Stimulated activated CD4-positive, alpha-beta T cell treated with anti-CD3 and anti-CD28 coated beads, Interleukin-12 subunit alpha, Interleukin-12 subunit beta, amount 100 ng/mL, for 48 hours (primary cell): ENCODE measurements at places on chromosomes 16 and 17.

GRCh38 chr17:80916246-80916645 lies 75.4 kb upstream of the CHMP6 start:
- DNase-seq, result no peak

- no peak for DNase-seq
These were observed 1.3 kb upstream of the SP2 start for GRCh38 chr17:47894498-47895346.

GRCh38 chr17:66892246-66892645 lies 57.3 kb downstream of the CACNG5 start:
- DNase-seq, result no peak

DNA sequence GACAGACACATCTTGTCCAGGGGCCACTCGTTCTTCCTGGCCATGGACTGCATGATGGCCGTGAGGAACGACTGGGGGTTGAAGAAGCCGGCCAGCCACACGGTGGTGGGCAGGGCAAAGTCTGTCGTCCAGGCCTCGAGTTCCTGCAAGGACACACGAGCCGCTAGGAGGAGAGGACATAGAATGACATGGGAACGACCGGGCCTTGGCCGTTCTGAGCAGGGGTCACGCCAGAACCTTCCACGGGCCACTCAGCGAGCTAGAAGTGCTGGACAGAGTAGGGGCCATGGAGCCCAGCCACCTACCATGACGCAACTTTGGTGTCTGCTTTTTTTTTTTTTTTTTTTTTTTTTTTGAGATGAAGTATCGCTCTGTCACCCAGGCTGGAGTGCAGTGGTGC lies 47.0 kb downstream of the PGS1 start:
- no peak for DNase-seq

DNA sequence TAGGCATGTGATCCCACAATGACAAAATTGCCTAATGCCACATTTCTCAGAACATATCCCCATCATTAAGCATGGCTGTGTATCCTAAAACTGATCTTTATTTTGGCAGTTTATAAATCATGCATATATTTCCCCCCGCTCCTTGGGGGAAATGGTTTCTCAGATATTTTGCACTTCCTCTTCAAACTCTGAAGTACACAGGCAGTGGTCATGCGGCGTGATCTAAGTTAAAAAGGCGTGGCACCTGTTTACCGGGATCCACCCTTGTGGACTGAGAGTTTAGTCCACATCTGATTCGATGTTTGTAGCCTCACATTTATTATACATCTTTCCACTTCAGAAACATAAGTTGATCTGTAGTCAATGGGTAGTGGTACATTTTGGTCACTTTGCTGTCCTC lies 51.4 kb downstream of the USP10 start:
- no peak for DNase-seq

GRCh38 chr17:55598495-55598894 lies 87.2 kb upstream of the SMIM36 start:
- no peak for DNase-seq

DNA sequence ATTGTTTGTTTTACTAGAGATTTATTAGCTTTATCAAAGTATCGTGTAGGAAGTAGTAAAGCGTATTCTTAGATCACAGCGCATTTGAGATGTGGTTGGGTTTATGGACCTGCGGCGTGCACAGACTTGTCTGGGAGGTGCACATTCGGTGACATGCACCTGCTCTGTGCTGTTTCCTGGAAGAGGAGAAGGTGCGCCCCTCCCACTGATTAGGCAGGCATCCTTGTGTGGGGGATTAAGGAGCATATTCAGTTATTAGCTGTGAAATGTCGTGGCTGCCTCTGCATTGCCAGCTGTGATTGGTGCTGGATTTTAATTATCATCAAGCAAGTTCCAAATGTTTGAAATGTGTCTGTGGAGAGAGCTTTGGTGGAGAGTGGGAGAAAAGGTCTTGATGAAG lies 903.8 kb upstream of the RBFOX1 start:
- DNase-seq, result no peak

DNA sequence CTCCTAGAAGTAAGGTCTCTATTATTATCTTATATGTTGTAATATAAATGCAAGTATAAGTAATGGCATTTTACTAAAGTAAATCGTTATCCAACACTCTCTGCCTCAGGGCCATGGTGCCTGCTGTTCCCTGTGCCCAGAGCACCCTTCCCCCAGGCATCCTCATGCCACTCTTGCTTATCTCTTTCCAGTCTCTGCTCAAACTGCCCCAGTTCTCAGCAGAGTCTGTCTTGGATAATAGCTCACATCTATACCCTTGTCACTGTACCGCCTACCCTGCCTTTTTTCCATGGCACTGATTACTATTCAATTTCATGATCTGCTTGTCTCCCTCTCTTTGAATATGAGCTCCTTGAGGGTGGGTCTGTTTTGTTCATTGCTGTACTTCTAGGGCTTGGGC lies 31.7 kb downstream of the CDH1 start:
- DNase-seq, result no peak

DNA sequence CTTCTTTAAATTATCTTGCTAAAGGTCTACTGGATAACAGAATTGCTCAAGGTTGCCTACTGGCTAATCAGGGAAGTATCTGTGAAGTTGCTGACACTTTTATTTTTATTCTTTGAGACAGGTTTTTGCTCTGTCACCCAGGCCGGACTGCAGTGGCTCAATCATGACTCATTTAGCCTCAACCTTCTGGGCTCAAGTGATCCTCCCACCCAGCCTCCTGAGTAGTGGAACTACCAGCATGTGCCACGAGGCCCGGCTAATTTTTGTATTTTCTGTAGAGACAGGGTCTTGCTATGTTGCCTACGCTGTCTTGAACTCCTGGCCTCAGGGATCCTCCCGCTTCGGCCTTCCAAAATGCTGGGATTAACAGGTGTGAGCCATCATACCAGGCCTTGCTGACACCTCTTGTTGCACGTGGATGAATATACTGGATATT lies 43.1 kb downstream of the GLG1 start:
- peak; percentile 3 for DNase-seq

DNA sequence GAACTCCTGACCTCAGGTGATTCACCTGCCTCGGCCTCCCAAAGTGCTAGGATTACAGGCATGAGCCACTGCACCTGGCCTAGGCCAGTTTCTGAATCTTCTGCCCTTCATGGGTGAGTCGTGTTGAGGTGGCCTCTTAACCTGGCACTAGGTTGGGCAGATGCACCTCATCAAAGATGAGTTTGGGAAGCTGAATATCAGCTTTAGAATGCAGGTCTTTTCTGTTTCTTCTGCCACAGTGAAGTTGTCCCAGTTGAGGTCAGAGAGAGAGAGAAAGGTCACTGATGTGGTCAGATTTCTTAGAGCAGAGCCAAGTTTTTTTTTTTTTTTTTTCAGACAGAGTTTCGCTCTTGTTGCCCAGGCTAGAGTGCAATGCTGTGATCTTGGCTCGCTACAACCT lies 111.3 kb upstream of the WSCD1 start:
- no peak for DNase-seq

GRCh38 chr16:59878479-59878878 lies 1144.4 kb upstream of the GOT2 start:
- no peak for DNase-seq
